ENCODE measurements at places on chromosomes 1 and 21.

DNA sequence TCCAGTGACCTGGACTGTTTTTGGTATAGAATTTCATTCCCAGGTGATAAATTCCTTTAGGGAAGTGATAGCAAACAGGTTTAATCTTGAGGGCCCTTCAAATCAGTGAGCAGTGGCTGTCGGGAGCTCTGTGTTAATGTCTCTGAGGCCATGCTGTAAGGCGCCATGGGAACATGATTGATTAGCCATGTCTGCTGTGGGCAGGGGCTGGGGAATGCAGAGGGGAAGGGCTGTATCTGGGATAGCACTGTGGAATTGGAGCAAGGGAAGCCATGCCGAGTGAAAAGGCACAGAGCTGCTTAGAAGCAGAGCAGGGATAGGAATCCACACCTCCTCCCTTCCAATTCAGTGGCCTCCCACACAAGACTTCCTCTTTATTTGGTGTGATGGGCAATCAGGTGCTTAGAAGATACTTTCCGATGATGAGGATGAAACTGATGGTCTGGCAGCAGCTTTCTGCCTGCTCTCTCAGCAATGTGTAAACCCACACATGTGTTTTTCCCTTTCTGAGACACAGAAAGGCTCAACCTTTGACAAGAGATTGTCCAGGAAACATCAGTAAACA, 83.8 kb upstream of the SSX2IP start:
- no peak for DNase-seq

- DNase-seq, result no peak
Measured at GRCh38 chr1:37133276-37134145, 99.2 kb upstream of the GRIK3 start.

DNA sequence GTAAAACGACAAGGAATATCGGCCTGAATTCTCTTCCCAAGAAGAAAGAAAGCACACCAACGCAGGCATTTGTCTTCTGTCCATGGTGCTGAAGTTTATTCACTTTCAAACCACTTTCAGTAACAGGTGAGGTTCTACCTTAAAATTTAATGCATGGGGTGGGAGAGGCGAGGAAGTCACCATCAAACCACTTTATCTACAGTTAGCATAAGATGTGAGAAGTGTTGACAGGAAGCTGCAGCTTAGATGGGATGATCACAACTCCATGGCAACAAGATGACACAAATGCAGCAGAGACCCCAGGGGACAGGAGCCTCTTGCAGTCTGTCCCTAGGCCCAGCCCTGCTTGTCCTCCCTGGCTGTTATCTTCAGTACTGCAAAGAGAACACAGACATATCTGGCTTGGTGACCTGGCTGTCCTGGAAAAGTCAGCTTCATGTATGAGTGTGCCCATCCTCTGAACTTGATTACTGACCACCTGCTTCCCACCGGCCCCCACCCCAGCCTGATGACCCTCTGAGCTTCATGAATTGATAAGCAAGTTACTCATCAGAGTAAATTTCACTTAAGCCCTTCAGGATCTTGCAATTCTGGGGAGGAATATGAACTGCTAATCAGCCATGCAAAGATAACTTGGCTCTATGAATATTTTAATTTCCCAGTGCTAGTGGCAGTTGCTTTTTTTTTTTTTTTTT, 1.8 kb downstream of the NPPA start:
- no peak for DNase-seq

- no peak for DNase-seq
Measured at GRCh38 chr1:67616394-67616985, 68.5 kb upstream of the GADD45A start.

DNA sequence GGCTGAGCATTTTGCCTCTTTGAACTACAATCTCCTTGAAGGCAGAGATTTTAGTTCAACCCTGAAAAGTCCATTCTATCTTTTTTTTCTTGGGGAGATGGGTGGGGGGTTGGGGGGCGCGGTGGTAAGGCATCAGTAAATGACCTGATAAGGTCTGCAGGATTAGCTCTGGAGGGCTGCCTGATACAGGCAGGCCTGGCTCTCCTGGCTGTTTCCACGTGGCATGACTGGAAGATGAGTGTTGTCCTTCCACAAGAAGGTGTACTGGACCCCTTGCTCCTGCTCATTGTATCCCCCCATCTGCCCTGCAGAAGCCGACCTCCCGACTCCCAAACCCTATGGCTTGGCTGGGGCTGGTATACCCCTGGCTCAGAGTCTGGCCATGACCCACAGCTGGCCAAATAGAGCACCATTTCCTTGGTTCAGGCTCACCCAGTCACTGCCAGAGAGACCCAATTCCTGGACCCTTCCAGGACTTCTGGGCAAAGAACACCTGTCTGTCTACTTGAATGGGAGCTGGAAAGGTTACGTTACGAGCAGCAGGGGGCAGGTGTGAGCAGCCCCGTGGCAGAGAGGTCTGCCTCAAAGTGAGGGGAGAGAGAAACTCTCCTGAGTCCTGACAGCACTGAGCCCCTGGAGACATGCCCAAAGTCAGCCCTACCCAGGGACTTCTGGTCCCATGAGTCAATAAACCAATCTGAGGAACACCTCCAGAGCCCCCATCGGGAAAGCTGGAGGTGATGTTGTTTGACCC, 17.0 kb downstream of the DHRS3 start:
- DNase-seq, result no peak

DNA sequence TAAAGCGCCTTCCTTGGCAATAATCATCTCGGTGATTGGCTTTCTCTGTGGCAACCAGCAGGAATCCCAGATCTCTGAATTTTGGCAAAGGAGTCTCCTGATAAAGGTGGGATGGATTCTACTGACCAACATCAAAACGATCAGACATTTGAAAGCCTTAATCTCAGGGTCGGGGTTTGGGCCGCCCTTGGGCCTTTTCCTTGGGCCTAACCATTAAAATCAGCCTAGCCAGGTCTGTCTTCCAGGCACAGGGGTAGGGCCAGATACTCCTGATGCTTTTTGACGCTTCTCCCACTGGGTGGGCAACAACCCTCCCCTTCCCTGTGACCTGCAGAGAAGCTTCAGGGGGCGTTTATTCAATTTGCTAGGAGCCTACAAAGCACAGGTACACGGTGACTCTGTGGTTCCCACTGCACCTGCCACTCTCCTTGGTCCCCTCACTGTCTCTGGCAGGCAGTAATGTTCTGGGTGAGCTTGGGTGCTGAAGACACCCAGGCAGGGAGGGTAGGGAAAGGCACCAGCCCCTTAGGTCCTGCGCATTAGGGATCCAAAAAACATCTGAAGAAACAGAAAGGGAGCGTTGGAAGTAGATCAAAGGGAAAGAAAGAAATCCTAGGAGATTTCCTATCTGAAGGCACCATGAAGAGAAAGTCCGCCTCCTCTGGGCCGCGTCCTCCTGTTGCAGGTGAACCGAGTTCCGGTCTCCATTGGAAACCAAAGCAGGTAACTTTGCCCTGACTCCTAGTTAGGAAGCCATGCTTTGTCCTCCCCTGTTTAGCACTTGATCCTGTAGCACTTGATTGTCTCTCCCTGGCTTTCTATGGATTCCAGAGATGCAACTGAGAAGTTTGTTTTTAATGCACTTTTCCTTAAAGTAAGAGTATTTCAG, 12.3 kb downstream of the RNU1-2 start:
- DNase-seq, result no peak

DNA sequence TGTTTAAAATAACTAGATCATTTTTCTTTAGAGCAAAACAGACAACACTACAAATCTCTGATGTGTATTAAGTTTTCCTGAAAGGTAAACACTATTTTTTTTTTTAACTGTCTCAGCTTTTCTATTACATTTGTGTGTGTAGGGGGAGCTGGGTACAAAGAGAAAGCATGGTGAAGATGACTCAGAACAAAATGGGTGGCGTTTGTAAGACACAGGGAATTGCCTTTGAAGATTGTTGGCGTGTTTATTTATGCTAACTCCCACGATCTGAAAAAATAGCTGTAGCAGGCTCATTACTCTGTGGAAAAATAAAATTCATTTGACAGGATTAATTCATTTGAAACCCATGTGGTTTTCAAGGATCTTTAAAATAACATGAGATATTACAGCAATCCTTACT, 285.1 kb downstream of the RYR2 start:
- no peak for DNase-seq

DNA sequence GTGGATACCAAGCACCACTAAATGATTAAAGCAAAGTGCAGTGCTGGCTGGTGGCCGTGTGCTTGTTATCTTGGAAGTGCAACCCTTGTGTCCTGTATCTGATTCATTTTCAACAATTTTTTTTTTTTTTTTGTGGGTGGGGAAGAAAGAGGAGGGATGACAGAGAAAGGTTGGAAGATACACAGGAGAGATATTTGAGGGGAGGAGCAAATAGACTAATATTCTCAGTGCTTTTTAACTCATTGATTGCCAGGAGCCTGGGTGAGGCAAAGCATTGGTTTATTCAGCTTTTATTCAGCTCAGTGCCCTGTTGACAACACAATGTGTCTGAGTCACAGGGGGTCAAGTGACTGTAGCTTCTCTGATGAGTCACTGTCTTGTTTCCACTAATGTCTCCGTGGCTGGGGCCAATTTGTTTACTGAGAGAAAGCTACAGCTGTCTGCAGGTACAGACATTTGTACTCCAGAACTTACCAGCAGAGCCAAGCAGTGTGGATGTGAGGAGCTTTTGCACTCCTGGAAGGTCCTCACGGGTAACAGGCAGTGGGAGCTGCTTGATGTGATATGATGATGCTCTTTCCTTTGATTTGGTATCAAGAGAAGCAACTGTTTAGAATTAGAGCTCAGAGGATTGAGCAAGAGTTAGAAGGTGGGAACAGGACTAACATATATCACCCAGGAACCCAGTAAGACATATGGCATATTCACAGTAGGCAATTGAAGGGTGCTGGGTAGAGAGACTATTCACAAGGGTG, 23.6 kb upstream of the DNM3 start:
- DNase-seq, result no peak

Measured in cortex of kidney (tissue), 1 donor.